ENCODE measurements at places on chromosomes 1 and 21.

DNA sequence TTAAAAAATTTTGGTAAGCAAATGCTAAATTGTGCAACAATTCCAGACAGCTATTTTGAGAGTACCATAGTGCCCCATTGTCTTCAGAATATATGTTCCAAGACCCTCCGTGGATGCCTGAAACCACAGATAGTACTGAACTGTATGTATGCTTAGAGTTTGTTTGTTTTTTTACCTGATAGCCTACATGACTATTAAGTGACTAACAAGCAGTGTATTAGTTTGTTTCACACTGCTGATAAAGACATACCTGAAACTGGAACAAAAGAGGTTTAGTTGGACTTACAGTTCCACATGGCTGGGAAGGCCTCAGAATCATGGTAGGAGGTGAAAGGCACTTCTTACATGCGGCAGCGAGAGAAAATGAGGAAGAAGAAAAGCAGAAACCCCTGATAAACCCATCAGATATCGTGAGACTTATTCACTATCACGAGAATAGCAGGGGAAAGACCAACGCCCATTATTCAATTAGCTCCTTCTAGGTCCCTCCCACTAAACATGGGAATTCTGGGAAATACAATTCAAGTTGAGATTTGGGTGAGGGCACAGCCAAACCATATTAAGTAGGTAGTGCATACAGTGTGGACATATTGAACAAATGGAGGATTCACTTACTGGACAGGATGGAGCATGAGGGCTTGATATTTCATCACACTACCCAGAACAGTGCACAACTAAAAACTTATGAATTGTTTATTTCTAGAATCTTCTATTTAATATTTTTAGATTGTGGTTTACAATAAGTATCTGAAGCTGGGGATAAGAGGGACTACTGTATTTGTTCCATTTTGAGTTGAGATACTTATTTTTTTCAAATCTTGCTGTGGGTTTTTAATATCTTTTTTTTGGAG lies 78.5 kb downstream of the LHX9 start:
- no peak for DNase-seq

DNA sequence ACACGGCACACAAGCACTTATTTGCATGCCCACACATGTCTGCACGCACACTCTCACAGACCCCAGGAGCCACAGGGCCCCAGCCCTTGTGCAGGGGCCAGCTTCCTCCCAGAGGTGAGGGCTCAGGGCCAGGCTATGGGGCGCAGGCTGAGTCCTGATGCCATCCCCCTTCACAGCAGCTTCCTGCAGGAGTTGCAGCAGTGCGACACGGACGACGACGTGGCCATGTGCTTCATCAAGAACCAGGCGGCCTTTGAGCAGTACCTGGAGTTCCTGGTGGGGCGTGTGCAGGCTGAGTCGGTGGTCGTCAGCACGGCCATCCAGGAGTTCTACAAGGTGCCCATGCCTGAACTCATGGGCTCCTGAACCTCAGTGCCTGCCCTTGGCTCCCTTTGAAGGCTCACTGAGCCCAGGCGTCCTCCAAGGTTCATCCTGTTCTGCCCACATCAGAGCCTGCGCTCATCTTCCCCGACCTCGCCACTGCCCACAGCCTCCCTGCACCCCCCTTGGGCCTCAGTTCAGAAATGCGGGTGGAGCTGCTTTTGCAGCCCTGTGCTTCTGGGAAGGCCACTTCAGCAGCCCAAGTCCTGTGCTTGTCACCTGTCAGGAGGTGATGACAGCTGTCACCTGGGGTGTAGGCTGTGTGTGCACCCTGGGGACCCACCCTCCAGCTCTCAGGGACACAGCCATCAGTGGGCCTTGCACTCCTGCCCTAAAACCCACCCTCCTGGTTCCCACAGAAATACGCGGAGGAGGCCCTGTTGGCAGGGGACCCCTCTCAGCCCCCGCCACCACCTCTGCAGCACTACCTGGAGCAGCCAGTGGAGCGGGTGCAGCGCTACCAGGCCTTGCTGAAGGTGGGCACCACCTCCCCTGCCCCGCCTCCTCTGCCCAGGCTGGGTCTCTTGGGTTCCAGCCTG lies 66.6 kb downstream of the TRIM11 start:
- DNase-seq, result no peak

- DNase-seq, result no peak
Measured at GRCh38 chr1:193355626-193356025, 169.2 kb upstream of the B3GALT2 start.

- DNase-seq, result no peak
Measured at GRCh38 chr1:204314893-204315658, 44.7 kb downstream of the PLEKHA6 start.

DNA sequence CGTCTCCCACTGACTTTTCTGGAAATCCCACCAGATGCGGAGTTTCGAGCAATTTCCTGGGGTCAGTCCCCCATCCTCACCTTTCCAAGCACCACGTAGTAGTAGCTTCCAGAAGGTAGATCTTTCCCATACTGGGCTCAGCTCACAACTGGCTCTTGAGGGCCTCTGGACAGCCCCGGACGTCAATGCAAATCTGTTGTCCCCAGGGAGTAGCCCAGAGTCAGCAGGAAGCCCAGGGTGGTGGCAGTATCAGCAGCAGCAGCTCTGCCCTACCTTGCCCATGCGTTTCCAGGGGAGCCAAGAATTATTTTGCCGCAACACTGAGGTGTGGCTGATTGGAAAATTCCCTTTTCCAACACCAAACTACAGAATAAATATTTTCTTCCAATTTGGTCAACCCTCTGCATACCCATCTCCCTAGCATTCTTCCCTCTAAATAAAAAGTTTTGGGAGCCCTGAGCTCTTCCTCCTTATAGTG lies 70.3 kb downstream of the CD46 start:
- DNase-seq, result no peak

DNA sequence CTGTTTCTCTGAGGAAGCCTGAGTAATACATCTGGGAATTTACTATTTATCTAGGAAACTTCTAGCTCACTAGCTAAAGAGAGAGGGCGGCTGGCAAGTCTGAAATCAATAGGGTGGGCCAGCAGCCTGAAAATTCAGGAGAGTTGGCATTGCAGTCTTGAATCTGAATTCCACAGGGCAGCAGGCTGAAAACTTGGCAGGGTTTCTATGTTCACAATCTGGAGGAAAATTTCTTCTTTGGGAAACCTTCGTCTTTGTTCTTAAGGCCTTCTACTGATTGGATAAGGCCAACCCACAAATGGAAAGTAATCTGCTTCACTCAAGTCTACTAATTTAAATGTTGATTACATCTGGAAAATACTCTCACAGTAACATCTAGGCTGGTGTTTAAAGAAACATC lies 101.0 kb upstream of the COG2 start:
- no peak for DNase-seq

GRCh38 chr1:32568929-32569328 lies 29.7 kb downstream of the ZBTB8A start:
- no peak for DNase-seq

DNA sequence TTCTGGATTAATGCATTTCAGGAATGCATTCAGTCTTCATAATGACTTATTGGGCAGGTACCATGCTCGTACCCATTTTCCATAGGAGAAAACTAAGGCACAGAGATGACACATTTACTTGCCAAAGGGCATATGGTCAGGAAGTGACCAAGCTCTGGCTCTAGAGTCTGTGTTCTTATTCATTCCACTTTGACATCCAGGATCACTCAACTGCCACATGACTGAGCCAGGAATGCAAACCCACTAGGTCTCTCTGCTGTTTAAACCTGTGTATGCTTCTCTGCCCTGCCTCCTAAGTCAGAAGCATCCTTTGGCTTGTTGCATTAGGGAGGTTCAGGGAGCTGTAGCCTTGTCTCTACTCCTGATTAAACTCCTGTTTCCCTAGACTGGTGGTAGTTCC lies 7.5 kb downstream of the KAZN start:
- no peak for DNase-seq

Measured in stimulated activated CD4-positive, alpha-beta T cell treated with anti-CD3 and anti-CD28 coated beads, Interleukin-1b, Interleukin-23, amount 100 ng/mL, for 1 hour (primary cell).